ENCODE measurements at places on chromosomes 2 and 18.
A peak's percentile ranks its signal among the peaks of the same experiment; 100 is the strongest.

DNA sequence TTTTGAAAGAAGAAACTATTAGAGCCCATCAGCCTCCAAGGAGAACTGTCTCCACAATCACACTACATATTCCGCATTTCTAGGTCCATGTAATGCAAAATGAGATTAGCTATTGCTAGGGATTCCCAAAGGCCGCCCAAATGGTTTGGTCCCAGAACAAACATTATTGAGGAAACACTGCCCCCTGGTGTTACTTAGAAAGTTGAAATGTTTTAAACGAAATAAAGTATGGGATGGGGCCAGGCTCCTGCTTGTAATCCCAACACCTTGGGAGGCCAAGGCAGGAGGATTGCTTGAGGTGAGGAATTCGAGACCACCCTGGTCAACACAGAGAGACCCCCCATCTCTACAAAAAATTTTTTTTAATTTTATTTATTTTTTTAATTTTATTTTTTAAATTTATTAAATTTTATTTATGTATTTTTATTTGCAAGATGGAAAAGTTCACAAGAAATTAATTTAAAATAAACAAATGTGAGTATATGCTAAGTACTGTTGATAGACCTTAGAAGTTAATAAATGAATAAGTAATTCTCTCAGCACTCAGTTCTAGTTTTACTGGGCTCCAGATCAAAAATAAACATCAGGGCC lies 5.5 kb downstream of the NHEJ1 start:
- no peak for DNase-seq

- DNase-seq, result no peak
These were observed 304.5 kb downstream of the EIPR1 start for GRCh38 chr2:3073041-3073595.

DNA sequence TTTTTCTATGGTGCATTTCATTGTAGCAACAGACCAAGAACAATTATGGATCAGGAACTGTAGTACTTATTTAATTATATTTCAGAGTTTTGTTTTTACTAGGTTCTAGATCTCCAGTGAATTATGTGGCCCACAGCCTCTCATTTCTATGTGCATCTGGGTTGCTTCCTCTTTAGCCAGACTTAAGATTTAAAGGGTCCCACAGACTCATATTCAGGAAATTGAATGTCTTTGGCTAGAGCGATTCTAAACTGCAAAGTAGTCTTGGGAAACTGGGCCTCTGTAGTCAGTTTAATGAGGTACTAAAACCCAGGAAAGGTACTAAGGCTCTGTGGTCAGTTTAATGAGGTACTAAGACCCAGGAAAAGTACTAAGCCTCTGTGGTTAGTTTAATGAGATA lies 94.4 kb downstream of the LYPD6B start:
- no peak for DNase-seq

DNA sequence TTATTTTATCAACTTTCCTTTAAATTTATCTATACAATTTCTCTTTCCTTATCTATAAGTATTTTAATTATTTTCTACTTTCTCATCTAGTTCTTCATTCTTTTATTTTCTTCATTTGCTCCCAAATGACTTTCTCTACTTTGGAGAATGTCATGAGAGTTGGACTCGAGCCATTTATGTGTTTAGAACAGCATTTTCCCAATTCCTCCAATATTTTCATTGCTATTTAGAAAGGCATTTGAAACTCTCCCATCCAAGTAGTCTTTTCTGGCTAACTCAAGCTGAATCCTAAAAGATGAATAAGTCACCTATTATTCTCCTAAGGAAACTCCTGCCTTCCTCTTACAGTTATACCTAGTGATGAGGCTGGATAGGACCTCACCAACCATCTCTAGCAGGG lies 15.8 kb upstream of the FEZ2 start:
- no peak for DNase-seq

DNA sequence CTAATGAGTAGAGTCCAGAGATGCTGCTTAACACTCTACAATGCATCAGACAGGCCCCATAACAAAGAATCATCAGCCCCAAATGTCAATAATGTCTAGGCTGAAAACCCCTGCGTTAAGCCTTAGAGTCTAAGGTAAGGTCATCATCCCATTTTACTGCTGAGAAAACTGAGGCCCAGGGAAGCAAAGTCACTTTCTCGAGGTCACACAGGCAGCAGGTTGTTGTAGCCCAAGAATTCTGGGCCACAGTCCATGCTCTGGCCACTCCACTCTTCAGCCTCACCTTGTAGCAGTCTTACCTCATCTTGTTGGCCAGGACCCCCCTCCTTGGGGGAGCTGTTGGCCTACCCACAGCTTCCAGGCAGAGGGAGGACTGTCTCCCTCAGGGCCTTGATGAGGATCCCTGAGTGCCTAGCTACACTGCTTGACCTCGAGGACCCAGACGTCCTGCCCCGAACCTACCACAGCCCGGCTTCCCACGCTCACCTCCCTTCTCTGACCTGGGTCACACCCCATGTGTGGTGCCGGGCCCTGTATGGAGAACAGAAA lies 54.4 kb downstream of the SMAD7 start:
- DNase-seq, result no peak

GRCh38 chr2:9709539-9710285 lies 78.9 kb upstream of the YWHAQ start:
- no peak for DNase-seq

DNA sequence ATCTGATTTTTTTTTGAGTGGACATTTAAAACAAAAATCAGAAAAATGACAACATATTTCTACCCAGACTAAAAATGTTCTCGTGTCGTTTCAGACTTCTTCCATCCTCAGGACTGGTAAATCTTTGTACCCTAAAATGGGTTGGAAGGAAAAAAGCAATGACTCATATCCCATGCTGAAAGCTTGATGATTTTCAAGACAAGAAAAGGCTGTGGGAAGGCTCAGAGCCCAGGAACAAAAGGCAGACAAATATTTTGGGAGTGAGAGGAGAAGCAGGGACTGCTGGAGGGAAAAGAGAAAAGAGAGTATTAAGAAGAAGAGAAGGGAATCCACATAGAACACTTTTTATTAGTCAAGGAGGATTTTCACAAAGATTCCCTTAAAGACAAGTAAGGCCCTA lies 77.1 kb upstream of the CTAGE1 start:
- no peak for DNase-seq

DNA sequence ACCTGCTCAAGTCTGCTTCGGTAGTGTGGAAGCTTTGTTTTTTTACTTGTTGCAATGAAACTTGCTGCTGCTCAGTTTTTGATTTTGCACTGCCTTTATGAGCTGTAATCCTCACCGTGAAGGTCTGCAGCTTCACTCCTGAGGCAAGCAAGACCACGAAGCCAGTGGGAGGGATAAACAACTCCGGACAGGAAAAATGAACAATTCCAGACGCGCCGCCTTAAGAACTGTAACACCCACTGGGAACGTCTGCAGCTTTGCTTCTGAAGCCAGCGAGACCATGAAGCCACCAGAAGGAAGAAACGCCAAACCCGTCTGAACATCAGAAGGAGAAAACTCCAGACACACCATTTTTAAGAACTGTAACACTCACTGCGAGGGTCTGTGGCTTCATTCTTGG lies 245.7 kb upstream of the REG3G start:
- DNase-seq, result no peak

GRCh38 chr2:171960570-171960969 lies 38.3 kb downstream of the HAT1 start:
- DNase-seq, result no peak

DNA sequence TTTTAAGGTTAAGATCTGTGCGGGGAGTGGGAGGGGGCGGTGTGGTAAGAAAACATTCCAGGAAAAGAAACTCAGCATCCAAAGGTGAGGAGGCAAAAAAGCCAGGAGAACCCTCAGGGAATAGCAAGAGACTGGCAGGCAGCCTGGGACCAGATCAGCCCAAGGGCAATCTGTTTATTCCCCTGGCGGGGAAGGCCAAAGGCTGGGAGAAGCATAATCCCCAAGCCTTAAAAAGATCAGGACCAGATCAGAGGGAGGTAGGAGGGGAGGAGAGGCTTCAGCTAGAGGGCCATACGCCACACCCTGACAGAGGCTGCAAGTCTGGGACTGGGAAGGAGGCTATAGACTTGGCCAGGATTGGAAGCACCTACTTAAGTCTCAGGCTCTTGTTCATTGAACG lies 163.0 kb upstream of the PXDN start:
- no peak for DNase-seq

DNA sequence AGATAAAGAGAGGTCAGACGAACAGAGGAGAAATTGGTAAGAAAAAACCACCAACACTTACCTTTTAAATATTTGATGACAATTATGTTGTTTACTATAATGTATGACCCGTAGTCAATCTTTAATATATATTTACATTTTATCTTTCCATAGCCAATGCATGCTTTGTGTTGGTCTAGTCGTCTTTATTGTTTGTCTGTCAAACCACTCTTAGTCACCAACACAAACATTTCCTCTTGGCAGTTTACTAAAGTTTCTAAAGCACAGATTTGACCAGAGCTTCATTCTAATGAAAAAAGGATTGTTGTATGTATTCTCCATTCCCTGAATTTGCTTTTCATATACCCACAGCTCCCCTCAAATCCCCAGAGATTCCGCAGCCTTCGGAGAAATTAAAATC lies 784.7 kb upstream of the PIK3C3 start:
- DNase-seq, result no peak

DNA sequence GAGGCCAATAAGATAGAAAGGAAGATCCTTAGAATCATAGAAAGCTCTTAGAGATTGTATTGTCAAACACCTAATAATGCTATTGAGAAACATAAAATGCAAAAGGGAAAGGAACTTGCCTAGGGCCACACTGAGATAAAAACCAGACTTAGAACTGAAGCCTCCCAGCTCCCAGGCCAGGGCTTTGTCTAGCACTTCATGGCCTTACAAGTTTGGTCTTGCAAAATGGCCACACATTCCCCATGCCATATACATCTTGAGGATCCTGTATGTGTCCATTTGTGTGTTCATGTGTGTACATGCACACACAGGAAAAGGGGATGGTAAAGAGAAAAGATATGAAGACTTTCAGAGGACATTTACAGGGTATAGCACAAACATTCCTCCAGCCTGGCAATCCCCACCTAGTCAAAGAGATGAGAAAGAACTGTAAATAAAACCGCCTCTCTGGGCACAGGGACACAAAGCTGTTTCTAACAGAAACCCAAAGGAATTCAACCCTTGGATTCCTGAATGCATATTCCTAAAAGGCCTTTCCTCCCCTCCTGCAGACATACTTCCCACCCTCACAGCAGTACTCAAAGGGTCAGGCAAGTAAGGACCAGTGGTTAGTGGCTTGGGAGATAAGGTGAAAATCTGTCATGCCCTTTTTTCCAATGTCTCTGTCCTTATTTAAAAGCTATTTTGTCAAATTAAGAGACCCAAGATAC lies 99.7 kb upstream of the KLHL29 start:
- no peak for DNase-seq

DNA sequence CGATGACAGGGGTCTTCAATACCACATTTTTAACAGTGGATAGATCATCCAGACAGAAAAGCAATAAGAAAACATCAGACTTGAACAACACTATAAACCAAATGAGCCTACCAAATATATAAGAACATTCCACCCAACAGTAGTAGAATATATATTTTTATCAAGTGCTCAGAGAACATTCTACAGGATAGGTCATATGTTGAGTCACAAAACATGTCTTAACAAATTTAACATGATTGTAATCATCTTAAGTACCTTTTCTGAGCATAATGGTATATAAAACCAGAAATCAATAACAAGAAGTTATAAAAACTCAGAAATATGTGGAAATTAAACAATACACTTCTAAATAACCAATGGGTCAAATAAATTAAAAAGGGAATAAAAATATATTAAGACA lies 194.0 kb upstream of the CYP26B1 start:
- no peak for DNase-seq

DNA sequence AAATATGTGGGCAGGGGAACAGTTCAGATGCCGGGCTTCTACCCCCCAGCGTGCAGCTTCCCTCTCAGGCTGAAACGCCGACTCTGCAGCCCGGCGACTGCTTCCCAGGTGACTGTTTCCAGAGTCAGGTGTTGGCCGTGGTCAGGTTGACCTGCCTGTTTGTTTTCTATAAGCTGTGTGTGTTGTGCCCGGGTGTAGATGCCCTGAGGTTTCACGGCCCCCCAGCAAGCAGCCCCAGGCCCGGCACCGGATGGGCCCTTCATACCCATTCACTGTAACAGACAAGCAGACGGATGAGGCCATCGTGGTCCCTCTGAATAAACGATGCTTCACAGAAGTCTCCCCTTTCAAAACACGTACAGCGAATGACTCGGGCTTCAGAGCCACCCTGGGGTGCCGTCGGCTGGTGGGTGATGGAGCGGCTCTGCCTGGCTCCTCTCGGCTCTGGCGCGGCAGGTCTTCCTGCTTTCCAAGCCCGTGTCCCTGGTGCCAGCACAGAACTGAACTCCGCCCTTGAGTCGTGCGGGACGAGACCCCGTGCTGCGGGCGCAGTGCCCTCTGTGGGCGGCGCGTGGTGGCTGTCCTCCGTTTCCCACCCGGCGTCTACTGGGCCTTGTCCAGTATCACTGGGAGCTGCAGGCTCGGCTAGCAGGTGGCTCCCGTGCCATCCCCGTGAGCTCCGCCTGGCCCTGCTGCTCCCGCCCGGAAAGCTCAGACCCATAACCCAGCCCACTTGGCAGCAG lies 15.0 kb upstream of the KCNG2 start:
- DNase-seq, result no peak

- DNase-seq, result peak; percentile 26
These were observed 31.7 kb downstream of the TMEM178A start for GRCh38 chr2:39697454-39697853.

DNA sequence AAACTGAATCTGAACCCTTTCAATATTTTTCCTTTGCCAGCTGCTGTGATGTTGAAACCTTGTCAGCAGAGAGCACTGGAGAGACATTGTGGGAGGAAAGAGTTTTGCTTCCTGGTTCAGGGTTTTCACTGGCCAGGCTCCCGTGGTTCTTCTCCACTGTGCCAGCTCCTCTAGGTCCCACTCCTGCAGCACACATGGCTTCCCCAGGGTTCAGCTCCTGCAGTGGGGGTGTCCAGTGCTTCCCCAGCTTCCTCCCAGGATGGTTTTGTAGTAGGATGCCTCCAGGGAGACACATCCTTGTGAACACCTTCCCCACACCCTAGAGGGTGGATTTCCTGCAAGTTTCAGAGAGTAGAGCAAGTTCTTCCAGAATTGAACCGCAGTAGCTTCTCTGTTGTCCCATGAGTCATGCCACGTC lies 24.0 kb upstream of the SULT1C3 start:
- no peak for DNase-seq

GRCh38 chr2:230023313-230023712 lies 45.4 kb downstream of the SLC16A14 start:
- DNase-seq, result no peak

DNA sequence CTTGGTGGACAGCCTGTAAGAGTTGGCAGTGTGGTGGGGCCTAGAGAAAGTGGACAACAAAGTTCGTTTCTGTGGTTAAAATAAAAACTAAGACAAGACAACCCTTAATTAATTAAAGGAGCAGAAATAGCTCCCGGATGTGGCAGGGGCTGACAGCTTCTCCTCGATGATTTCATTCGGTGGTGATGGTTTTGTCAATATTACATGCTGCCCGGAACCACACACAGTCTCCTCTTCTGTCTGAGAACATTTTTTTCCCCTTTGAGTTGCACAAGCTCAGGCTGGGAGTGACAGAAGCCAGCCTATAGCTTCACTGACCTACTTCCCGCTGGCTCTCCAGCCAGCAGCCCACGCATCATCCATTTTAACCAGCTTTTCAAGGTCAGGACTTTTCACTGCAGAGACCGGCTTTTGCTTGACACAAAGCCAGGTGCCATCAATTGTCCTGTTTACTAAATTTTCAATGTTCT lies 378.8 kb downstream of the SLC4A3 start:
- no peak for DNase-seq

Data from left ventricle myocardium inferior (tissue), 1 donor.